ENCODE measurements at places on chromosomes 12 and 14.

DNA sequence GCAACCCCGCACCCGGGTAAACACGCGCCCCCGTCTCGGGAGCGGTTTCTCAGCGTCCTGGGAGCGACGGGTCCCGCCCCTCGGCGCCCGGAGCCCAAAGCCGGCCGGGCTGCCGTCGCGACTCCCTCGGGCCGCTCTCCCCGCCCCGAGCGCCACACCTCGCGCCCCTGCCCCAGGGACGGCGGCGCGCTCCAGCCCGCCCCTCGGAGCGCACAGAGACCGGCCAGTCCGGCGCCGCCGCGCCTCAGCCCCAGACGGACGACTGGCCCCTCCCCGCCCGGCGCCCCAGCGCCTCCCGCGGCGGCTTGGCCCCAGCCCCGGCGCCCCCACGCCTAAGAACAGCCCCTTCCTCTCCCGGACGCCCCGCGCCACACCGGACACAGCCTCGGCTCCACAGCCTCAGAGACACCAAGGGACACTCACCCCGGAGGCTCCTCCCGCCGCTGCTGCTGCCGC, 411 bp downstream of the BTBD7 start:
- DNase-seq: peak; percentile 69

GRCh38 chr14:84003346-84003745, 1526.6 kb upstream of the FLRT2 start:
- DNase-seq: no peak

DNA sequence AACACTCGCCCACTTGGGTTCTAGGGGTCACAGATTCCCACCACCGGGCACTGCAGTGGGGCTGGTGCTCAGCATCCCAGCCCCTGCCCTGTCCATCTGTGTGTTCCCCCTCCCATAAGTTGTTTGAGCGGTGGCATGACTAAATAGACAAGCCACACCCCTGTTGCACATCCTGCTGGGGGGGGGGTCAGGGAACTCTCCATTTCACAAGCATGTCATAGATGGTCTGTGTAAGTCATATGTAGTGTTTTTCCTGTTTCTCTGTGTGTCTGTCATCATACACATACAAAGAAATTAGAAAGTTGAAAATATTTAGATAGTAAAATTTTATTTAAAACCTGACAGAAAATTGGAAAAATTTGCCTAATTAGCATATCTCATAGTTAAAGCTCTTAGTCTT, 270.2 kb downstream of the IPO8 start:
- no peak for DNase-seq

GRCh38 chr14:71301611-71302010, 394.4 kb downstream of the PCNX1 start:
- no peak for DNase-seq

DNA sequence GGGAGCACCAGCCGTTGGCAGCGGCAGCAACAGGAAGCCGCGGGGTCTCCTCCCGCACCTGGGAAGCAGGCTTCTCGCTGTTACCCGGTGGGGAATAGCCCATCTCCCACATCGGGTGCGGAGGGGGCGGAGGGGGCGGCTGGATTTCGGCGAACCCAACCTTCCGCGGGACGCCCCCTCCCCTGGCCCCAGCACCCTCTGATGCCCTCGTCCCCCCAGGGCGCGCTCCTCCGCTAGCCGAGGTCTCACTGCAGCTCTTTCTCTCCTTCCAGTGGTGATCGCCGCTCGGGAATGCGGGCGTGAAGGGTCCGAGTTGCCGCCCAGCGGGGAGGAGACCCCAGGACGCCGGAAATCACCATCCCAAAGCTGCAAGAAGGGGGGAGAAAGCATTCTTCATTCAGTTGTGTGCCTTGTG, 303 bp downstream of the SAMD4A start:
- DNase-seq: no peak

DNA sequence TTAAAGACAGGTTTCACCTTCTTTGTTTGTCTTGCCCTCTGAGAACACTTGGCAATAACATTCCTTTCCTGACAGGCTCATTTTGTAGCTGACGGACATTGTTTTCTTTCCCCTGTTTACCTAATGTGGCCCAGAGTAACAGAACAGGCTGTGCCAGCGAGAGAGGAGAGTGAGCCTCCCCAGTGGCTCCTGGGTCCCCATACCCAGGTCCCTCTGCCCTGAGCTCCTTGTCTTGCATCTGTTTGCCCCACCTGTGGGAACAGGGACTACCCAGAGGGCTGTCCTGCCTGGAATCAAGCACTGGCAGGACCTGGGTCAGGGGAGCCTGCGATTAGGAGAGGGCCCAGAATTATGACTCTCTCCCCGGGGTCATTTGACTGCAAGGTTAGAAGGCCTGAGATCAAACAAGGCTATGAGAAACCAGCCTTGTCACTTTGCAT, 222.9 kb downstream of the ZFP36L1 start:
- no peak for DNase-seq

GRCh38 chr12:10153271-10154144, 18.4 kb downstream of the OLR1 start:
- DNase-seq: peak; percentile 72
